ENCODE measurements at places on chromosomes 2 and 18.

DNA sequence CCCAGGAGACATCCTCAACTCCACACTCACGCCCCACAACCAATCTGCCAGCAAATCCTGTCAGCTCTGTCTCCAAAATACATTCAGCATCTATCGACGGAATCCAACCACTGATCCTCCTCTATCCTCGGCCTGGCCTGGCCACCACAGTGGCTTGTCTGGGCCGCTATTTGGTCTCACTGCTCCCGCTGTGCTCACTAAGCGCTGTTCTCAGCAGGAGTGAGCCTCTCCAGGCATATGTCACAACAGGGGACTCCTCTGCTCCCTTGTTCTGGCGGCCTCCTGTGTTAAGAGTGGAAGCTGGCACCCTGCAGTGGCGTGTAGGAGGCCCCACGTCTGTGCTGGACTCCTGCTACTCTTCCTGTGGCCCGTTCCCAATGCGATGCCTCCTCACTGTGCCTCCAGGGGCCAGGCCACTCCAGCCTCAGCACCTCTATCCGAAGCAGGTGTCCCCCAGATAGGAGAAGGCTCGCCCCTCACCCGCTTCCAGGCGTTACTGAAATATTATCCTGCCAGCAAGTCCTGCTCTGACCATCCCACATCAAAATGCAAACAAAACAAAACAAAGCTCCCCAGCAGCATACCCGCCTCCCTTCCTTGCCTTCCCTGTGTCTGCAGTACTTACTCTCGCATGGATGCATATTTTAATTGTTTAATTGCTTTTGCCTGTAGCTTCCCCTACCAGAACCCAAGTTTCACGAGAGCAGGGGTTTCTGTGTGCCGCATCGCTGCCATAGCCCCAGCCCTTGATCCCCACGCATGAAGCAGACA is 39.9 kb downstream of the CENPO start:
- no peak for DNase-seq

- DNase-seq: no peak
Observed at GRCh38 chr2:219204425-219205164, 2.0 kb upstream of the ZFAND2B start.

- no peak for DNase-seq
Observed at GRCh38 chr2:219645631-219646527, 18.4 kb downstream of the SLC4A3 start.

GRCh38 chr18:78129260-78129659 is 850.4 kb upstream of the SALL3 start:
- no peak for DNase-seq

- no peak for DNase-seq
Observed at GRCh38 chr2:219466816-219467735, 31.6 kb upstream of the GMPPA start.

GRCh38 chr2:164363646-164364045 is 257.6 kb downstream of the GRB14 start:
- no peak for DNase-seq

GRCh38 chr2:165494573-165494972 is 25.1 kb downstream of the CSRNP3 start:
- DNase-seq: no peak

- DNase-seq: no peak
Observed at GRCh38 chr2:86000131-86000937, 105.4 kb downstream of the POLR1A start.

GRCh38 chr2:41510108-41510507 is 537.7 kb upstream of the PKDCC start:
- DNase-seq: no peak

DNA sequence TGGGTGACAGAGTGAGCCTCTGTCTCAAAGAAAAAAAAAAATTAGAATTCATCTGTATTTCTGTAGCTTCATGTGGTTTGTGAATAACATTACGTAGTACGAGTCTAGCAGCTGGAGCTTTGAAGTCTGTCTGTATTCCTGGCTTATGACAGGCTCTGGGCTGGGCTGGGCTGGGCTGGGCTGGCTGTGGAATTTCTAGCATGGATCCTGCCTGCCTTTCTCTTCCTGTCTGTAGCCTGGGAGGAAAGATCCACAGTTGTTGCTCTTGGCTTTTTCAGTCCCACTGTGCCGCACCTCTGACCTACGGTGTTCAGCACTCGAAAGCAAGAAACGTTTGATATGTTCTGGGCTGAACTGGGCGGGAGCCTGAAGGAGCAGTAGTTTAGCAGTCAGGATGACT is 55.4 kb downstream of the BOLA3 start:
- DNase-seq: no peak

GRCh38 chr18:34640276-34640675 is 69.8 kb upstream of the DTNA start:
- no peak for DNase-seq

DNA sequence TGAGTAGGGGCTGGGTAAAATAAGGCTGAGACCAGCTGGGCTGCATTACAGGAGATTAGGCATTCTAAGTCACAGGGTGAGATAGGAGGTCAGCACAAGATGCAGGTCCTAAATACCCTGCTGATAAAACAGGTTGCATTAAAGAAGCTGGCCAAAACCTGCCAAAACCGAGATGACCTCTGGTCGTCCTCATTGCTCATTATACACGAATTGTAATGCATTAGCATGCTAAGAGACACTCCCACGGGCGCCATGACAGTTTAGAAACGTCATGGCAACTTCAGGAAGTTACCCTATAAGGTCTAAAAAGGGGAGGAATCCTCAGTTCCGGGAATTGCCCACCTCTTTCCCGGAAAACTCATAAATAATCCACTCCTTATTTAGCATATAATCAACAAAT is 132.2 kb downstream of the ARL4C start:
- DNase-seq: no peak

All from CD4-positive, alpha-beta T cell treated with Interleukin-6 at 100 ng/mL for 8 hours (primary cell).